ENCODE measurements at places on chromosomes 7 and 10. TPM values are rescaled to one million over a fixed set of nuclear protein-coding genes. Genes with fewer than 3 reads are reported as not detected.

DNA sequence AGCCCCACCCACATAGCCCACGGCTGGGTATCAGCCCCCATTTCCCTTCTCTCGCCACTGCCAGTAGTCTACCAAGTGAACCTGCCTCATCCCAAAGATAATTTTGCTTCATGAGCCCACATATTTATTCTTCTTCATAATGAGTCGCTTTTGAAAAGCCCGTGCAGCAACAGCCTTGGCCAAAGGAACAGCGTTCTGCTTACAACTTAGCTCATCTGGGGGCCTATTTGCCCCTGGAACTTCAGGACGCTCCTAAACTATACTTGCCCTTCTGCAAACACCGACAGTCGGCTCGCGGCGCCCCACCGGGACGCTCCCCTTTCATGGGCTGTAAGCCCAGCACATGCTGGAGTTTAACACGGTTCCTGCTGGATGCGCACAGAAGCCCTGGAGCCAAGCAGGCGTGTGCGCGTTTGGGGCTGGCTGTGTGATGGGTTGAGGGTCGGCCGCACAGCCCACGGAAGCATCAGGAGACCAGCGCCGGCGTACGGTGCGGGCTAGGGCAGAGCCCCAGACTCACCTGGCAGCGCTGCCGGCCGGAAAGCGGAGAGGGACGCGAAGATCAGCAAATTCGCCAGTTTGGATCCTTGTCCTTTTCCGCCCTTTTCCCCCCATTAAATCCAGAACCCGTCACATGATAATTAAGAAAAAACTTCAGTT, 370 bp downstream of the TMEM60 start:
- no peak for DNase-seq

GRCh38 chr7:51160990-51161615, 155.5 kb downstream of the COBL start:
- DNase-seq: no peak

- DNase-seq: no peak
Observed at GRCh38 chr7:153398789-153399553, 639.4 kb downstream of the ACTR3B start.

DNA sequence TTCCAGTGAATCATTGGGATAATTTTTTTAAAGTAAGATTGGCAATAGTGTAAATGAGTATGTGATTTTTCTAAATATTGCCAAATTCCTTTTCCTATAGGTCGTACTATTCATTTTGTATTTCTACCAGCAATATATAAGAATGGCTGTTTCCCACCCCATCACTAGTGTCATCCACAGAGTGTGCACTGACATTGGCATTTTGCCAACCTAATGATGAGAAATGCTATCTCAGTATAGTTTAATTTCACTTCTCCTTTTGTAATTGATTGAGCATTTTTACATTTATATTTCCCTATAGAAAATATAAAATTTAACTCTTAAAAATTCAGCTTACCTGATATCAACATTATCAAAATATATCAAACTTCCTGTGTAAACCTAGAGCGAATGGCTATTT, 17.6 kb upstream of the TMEM26 start:
- DNase-seq: no peak

DNA sequence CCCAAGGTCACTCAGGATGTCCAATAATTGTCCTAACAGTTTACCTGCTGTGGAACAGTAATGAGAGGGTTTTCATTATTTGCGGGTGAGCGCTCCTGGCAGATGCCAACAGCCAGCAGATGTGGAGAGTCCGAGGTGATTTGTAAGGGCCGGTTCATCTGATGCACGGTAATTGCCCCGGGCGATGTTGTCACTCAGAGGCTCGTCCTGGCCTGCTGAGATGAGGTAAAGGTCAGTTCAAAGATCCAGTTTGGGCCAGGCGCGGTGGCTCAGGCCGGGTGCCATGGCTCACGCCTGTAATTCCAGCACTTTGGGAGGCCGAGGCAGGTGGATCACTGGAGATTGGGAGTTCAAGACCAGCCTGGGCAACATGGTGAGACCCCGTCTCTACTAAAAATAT, 16.9 kb downstream of the LHPP start:
- no peak for DNase-seq

- no peak for DNase-seq
Observed at GRCh38 chr10:9868499-9868898, 1149.2 kb upstream of the CELF2 start.

UCMA gene
- not detected for polyA plus RNA-seq

C7orf57 gene
- 0.79 TPM for polyA plus RNA-seq

GRCh38 chr10:77513220-77513619, 124.4 kb downstream of the KCNMA1 start:
- no peak for DNase-seq

DNA sequence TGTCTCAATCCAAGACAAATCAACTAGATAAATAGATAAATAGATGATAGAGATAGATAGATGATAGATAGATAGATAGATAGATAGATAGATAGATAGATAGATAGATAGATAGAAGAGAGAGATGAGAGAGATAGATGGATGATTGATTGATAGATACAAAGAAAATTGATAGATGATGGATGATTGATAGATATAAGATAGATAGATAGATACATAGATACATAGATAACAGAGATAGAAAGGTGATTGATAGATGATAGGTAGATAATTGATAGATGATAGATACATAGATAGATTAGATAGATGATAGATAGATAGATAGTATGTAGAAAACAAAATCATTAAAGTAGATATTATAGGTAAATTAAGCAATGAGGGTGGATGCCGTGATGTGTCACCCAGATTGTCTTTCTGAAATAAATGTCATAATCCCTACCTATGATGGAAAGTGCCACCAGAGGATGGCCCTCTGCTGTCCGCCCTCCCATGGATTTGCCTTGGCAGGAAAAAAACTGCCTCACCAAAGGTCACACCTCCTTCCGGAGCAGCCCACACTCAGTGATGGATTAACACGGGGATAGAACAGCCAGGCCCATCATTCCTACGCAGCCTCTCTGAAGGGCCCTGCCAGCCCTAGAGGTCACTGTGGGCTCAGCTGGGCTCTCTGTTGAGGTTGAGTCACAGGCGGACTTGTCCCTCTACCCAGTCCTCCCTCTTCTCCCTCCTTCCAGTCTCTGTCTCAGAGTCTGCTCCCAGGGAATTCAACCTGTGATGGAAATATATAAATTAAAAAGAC, 50.8 kb downstream of the KCNH2 start:
- DNase-seq: no peak

- no peak for DNase-seq
Observed at GRCh38 chr7:101410743-101411507, 48.2 kb downstream of the COL26A1 start.

DNA sequence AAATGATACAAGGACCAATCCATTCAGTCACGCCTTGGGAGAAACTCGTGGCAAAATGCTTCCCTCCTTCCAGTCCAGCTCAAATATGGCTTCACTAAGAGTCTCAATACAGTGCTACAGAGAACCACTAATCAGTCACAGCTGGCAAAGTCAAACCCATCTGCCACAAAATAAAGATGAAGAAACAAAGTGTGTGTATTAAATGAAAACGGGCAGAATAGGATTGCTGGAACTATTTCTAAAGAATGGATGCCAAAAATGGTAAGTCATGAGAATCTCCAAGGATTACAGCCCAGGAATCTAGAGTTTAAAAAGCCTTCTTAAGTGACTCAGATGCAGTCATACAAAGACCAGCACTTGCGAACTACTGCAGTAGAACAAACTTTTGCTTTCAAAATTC, 61.9 kb downstream of the CACUL1 start:
- no peak for DNase-seq

All from left renal cortex interstitium (tissue), 4 donors.